Activated CD4-positive, alpha-beta T cell treated with anti-CD3 and anti-CD28 coated beads, Interleukin-2, Interleukin-6, amounts not matched to agents 100 ng/mL and 50 ng/mL, durations not matched to agents 16 hours and 8 hours (primary cell): ENCODE measurements at places on chromosomes 6 and 20.

GRCh38 chr20:47605673-47606413 lies 104.2 kb downstream of the NCOA3 start:
- DNase-seq: no peak

- DNase-seq: no peak
Measured at GRCh38 chr6:8904754-8905153, 469.4 kb upstream of the SLC35B3 start.

DNA sequence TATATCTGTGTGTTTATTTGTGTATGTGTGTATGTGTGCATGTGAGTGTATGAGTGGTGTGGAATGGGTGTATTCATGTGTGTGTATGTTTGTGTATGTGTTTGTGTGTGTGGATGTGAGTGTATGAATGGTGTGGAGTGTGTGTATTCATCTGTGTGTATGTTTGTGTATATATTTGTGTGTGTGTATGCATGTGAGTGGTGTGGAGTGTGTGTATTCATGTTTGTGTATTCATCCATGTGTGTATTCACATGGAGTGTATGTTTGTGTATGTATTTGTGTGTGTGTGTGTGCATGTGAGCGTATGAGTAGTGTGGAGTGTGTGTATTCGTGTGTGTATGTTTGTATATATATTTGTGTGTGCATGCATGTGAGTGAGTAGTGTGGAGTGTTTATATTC lies 66.6 kb downstream of the PPP1R14C start:
- DNase-seq: no peak

DNA sequence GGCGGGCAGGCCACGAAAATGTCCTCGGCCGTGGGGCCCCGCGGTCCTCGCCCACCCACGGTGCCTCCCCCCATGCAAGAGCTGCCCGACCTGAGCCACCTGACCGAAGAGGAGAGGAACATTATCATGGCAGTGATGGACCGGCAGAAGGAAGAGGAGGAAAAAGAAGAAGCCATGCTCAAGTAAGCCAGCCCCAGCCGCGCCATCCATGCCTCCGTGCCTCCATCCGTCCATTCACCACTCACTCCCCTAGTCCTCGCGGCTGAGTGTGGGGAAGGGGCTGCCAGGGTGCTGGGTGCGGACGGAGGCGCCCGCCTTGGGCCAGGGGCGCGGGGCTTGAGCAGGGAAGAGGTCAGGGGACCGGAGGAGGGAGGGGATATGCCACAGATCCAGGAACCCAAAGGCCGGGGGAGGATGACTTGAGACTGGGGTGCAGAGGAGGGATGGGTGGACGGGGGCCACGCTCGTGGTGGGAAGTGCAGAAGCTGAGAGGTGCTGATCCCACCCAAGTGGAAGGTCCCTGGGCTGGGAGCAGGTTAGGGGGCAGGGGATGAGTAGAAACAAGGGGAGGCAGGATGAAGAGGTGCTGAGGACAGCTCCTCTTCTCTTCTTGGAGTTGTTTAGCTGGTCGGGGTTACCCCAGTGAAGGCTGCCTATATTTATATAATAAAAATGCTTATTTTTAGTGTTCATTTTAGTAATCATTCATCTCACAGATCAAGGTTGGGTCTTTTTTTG lies 825 bp downstream of the RIMS1 start:
- DNase-seq: no peak

DNA sequence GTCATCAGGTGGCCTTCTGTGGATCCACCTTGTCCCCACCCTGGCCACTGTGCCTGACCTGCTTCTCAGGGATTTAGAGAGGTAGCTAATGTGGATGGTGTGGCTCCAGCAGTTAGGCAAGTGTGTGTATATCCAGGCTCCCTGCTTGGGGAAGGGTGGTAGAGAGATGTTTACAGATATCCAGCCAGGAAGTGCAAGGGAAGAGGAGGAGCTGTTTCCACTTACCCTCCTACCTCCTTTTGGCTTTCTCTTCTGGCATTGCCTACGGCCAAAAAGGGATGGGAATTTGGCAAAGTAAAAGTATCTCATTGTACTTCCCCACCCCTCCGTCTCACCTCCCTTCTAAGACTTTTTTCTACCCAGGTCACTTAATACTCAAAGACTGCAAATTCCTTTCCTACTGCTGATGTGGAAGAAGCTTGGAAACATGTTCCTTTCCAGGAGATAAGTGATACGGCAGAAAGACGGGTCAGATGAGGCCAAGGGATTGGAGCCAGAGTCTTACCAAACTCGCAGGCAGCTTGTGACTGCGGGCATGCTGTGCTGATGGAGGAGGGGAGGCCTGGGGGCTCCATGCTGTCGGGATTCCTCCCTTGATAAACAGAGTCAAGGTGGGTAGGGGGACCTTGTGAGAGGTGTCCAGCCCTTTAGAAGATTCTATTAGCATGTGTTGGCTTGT lies 253.4 kb downstream of the PRL start:
- DNase-seq: no peak

DNA sequence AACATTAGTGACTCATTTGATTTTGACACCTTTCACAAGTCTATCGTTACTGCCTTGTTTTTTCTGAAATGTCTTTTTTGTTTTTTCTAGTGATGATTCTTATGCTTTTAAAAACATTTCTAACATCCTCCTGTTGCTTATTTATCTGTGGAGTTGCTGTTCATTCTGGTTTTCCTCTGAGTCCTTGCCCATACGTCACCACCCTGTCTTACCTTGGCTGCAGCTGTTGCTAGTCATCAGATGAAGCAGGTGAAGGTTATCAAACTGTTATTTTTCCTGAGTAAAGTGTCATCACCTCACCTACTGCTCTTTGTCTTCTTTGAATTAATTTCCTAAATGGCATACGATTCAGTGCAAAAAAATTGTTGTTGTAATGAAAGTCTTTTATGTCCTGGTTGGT lies 376.6 kb downstream of the GRIK2 start:
- no peak for DNase-seq

DNA sequence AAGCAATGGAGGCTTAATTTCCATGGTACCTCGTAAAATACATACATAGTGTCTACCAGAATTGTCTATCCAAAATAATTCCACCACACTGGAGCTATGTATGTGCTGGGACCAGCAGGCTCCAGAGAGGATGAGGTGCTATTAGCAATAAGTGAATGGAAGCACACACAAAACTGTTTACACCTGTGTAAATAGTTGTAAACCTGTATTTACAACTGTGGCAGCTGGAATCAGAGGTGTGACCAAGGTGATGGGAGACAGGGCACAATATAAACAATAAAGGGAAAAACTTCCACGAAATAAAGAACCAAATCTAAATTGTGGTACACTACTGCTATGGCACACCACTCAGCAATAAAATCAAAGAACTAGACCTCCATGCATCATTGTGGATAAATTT lies 14.4 kb downstream of the RARS2 start:
- no peak for DNase-seq

DNA sequence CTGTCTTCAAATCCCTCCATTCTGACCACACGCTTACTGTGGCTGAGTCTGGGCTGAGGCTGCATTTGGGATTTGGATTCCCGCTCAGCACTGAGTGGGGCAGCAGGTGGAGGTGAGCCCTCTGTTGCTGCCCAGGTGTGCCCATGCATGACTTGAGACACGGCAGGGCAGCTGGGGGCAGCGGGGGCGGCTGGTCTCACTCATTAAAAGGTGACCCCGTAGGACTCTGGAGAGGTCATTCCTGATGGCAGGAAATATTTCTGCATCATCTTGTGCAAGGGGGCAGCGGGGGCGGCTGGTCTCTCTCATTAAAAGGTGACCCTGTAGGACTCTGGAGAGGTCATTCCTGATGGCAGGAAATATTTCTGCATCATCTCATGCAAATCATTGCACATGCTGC lies 49.8 kb downstream of the SMOC2 start:
- no peak for DNase-seq

GRCh38 chr20:19460386-19460785 lies 247.9 kb downstream of the SLC24A3 start:
- DNase-seq: no peak

DNA sequence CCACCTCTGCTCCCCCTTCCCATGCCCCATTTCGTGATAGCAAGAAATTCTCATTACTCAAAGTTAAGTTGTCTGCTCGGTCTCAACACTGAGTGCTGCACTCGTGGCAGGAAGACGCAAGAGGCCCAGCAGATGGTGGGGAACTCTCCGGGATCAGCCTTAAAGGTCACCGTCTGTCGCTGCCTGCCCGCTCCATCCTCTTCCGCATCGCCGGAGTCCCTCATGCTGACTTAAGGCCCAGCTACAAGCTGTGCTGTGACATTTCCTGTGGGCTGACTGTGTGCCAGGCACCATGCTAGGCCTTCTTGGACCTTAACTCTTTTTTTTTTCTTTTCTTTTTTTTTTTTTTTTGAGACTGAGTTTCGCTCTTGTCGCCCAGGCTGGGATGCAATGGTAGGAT lies 17.8 kb downstream of the GRM4 start:
- DNase-seq: no peak

- DNase-seq: peak; percentile 52
Measured at GRCh38 chr6:11700118-11700718, 78.4 kb downstream of the ADTRP start.

DNA sequence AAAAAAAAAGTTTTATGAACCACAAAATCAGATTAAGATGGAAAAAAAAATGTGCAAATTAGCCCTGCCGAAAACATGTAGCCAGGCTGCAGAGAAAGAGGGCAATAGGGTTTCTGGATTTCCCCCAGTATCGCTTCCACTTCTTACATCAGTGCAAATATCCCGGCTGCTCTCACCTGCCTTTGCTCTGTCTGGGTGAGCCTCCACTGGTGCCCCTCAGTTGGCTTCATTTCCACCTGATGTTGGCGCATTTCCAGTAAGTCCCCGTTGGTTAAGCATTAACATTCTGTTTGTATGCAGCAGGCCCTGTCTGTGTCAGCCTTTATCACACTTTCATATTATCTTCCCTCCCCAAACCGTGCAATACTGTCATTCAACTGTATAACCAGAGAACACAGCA lies 215.1 kb downstream of the CBLN4 start:
- no peak for DNase-seq

GRCh38 chr6:37585523-37585905 lies 85.8 kb upstream of the CCDC167 start:
- no peak for DNase-seq

GRCh38 chr20:47546184-47547033 lies 44.7 kb downstream of the NCOA3 start:
- DNase-seq: no peak

DNA sequence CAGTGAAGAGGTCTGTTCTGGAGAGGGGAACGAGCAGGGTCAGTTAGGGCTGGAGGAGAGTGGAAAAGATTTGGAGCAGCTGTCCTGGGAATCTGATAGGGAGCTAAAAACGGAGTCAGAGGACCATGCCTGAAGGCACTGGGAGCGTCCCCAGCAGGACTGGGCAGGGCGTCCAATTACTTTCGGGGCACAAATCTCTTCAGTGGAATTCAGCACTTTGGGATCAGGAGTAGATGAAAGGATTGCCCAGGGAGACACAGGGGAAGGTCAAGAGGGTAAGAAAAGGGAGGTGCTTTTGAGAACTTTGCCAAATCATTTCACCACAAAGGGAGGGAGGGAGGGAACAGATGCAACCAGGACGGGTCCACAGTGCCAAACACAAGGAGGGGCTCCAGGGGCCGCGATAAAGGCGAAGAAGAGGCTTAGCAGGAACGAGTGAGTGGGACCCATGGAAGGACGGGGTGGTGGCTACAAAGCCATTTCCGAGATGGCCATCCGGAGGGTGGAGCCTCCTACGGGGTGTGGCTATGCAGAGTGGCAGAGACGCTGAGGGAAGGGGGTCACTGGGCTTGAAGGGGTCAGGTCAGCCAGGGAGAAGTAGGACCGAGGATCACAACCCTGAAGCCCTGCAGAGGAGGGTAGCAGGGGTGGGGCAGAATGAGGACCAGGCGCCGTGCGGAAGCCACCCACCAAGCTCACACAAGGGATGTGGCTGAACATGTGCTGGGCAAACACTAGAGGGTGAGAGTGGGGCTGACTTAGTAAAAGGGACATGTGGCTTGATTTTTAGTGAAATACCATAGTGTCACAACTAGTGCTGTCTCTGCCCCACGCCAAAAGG lies 180.0 kb upstream of the RREB1 start:
- no peak for DNase-seq

DNA sequence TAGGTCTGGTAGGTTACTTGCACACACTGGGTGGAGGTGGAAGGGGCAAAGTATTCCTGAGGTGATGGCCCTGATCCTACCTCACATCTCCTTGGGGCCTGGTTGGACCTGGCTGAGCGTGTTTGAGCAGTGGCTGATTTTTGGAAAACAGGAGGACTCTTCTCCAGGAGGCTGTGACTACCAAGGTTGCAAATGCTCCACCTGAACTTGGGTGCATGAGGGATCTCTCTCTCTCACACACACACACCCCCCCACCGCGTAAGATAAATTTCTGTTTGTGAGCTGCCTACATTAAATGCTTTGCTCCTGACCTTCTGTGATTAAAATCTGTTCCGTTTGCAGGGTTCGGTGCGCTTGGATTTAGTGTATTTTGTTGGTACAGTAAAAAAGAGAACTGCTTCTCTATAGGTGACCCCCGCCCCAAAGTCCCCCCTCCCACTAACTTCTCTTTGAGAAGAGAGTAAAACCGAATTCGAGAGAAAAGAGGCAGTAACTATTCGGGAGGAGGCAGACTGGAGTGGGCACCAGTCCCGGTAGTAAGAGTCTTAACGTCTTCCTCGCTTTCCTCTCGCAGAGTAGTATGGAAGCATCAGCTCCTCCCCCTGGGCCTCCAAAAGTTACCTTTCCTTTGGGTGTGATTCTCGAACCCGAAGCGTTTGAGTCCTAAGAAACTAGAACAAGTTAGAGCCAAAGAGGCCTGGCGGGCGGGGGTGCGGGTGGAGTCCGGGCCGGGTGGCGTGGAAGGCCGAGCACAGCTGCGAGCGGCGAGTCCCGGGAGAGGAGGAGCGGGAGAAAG lies 585 bp upstream of the DSE start:
- no peak for DNase-seq

- DNase-seq: no peak
Measured at GRCh38 chr20:63116412-63117106, 99.4 kb downstream of the YTHDF1 start.

DNA sequence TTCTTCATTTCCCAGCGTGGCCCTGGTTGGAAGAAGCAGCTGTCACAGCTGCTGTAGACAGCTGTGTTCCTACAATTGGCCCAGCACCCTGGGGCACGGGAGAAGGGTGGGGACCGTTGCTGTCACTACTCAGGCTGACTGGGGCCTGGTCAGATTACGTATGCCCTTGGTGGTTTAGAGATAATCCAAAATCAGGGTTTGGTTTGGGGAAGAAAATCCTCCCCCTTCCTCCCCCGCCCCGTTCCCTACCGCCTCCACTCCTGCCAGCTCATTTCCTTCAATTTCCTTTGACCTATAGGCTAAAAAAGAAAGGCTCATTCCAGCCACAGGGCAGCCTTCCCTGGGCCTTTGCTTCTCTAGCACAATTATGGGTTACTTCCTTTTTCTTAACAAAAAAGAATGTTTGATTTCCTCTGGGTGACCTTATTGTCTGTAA lies 292.7 kb downstream of the ESR1 start:
- DNase-seq: no peak

GRCh38 chr6:75272145-75272840 lies 12.3 kb downstream of the TMEM30A start:
- DNase-seq: no peak

DNA sequence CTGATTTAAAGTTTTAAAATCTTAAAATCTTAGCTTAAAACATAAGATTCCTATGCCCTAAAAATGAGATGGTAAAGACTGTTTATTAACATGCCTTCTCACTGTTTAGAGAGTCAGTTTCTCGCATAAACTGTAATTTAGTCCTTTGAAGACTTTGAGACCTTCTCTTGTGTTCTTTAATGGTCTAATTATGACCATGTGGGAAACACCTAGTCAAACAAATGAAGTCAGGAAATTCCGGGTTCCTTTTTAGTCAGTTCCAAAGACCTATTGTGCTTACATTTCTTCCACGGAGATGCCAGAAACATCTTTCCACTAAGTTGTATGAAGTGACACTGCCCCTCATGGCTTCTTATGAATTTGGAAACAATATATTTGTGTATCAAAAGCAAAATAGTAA lies 64.2 kb upstream of the KIF25 start:
- no peak for DNase-seq
